ENCODE measurements at places on chromosomes 2 and 18.

DNA sequence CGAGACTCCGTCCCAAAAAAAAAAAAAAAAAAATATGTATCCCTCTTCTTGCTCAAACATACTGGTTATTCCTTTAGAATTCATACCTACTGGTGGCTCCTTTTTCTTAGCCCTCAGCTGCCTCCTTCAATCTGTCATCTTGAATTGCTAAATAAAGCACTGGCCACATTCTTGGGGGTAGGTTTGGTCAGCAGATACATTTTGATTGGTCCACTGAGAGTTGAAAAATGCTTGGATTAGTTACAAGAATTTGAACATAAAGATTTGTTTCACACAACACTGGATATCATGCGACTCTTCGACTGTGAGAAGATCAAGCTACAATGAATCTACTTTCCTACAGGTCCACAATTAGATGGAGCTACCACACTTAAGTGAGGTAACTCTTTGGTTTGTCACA is 906.1 kb upstream of the SLC39A10 start:
- no peak for ATAC-seq

DNA sequence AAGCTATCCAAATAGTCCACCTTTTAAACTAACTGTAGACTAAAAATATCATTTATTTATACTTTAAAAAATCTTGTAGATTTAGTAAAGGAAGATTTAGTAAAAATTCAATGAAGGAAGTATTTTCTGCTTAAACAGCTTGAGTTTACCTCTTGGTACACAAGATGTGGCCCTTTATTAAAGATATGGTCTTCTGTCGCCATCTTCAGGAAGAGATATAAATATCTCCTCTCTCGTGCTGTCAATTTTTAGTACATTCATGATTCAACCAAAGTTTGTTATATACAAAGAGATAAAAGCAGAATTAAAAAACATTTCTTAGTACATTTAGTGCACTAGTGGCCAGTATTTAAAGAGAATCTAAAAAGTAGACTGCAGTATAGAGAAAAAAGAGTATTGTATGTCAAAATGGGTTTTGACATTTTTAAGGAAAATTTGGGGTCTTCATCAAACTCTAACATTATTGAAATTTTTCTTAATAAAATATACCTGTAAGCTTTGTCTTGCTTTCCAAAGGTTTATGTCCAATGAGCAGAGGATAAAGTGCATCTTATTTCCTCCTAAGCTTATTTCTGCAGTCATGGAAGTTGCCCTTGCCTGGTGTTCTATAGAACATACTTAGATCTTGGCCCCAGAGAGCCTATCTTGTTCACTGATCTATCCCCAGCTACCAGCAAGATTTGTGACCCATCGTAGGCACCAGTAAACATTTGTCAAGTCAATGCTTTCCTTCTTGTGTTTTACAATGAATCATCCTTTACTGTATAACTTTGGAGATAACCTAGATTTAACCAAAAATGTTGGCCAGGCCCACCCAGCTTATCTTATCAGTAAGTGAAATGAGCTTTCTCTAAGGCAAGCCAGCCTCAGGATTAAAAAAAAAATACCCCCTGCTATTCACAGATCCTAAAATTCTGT is 18.5 kb upstream of the EML6 start:
- ATAC-seq, result peak; percentile 91

- ATAC-seq, result no peak
Observed at GRCh38 chr18:34364699-34365098, 140.0 kb upstream of the NOL4 start.

GRCh38 chr2:200484934-200485333 is 24.9 kb downstream of the KCTD18 start:
- ATAC-seq, result no peak

DNA sequence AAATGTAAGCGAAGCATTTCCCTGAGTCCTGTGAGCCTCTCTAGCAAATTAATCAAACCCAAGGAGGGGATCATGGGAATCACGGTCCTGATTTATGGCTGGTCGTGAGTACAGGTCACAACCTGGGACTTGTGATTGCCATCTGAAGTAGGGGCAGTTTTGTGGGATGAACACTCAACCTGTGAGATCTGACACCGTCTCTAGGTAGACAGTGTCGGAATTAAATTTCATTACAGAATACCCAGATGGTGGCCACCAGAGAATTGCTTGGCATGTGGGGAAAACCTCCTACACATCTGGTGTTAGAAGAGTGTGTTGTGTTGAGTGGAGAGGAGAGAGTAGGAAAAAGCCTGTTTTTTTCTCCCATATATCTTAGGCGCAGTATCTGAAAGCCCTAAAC is 12.5 kb downstream of the CAPN14 start:
- ATAC-seq, result no peak

DNA sequence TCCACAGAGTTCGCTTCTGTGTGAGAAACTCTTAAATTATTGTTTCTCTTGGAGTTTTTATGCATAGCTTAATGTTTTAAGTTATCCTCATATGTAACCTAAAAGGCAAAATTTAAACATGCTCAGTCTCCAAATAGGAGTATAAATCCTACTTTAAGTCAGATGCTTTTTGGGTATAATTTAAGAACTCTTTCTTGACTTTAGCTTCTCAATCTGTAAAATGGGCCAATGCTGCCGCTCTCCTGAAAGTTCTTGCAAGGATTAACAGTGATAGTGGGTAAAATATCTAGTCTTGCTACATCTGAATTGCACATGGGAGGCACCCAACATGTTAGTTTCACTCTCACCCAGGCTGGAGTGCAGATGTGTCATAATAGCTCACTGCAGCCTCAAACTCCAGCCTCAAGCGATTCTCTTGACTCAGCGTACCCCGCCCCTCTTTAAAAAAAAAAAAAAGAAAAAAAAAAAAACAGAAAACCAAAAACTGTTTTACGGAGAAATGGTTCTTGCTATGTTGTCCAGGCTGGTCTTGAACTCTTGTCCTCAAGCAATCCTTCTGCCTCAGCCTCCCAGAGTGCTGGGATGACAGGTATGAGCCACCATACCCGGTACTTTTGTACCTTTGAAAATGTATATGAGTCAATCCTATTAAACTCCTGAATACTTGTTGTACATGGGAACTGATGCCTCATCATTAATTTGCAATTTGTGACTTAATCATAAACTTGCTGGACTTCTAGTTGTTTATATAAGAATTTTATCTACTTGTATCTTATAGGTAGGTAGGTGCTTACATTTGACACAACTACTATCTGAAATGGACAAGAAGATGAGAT is 1.8 kb downstream of the FBXO48 start:
- ATAC-seq, result no peak

DNA sequence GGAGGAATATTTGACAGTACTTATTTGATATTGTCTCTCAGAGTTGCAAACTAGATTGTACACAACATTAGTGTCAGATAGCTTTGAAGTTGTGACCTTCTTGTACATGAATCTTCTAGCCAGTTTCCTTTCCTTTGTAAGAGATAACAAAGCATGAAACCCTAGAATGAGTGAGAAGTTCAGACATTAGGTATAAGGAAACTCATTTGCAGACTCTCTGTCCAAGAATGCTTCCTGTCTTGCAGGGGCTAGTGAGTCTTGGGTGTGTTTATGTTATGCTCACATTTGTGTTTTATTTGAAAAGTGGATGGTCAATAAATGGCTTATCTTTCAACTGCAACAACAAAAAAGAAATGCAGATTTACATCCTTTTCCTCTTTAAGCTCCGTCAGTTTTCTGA is 1.4 kb downstream of the BOD1L2 start:
- no peak for ATAC-seq

DNA sequence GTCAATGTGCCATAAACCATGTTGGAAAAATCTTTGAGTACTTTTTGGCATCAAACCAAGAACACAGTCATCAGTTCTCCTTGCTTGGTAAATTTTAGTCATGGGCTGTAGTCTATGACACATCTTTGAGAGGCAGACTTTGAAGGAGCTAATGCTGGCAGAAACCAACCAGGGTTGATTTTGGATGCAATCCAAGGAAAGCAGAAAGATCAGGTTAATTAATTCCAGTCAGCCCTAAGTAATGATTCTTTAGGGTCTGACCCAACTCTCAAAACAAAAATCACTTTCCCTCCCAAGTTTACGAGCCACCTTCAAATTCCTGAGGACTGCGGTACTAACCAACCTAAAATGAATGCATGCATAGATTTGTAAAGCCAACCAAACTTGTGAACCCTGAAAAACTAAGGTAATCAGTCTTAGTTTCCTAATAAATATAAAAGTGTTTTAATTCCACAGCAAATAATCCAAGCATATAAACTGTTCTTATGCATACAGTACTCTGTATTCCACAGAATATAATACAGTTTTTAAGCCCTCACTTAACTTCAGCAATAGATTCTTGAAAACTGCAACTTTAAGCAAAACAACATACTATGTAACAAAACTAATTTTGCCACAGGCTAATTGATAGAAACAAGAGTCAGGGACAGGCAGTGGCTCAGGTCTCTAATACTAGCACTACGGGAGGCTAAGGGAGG is 22.0 kb downstream of the AP1S3 start:
- peak; percentile 87 for ATAC-seq
